Stimulated activated CD4-positive, alpha-beta T cell treated with anti-CD3 and anti-CD28 coated beads, Interleukin-1b, Interleukin-23, amount 100 ng/mL, for 1 hour (primary cell): ENCODE measurements at places on chromosomes 6 and 20.

GRCh38 chr6:168280020-168280898 lies 39.3 kb downstream of the DACT2 start:
- no peak for DNase-seq

- no peak for DNase-seq
These were observed 285.0 kb downstream of the KHDC1L start for GRCh38 chr6:72940265-72940664.

DNA sequence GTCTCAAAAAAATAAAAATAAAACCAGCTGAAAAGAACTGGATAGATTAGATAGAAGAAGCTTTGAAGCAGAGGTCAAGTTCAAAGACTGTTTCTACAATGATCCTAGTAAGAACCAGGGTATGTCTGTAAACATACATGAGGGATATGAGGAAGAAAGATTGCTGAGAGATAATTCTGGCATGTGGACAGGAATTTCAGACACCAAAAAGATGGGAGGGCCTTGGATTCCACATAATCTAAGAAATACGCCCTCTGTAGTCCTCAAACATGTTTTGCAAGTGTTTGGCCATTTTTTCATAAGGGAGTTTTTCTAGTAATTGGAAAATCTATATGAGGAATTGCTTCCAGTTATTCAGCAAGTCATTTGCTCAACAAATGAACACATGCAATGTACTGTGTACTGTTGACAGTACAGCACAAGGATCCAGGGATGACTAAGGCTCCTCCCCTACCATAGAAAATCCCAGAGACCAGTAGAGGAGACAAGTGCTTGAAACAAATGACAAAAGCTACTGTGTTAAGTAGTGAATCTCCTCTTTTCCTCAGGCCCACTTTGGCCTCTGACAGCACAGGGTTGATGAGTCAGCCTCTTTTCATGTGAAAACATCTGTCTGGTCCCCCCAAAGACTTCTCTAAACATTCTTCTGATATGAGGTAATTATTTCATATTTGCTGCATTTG lies 795.9 kb downstream of the MAFB start:
- DNase-seq = no peak

DNA sequence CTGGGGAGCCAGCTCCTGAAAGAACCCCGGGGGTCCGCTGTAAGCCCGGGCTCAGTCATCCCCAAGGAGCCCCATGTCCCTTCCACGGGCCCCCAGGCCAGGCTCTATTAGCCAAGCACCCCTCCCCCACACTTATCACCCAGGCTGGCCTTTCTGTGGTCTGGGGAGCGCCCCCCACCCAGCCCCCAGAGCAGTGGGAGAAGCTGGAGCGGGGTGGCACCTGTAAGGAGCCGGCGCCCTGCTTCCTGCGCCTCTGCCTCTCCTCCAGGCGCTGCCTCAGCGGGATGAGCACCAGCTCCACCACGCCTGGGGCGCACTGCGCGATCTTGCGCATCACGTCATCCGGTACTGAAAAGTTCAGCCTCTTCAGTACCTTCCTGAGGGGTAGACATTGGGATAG lies 2.3 kb downstream of the SPEF1 start:
- DNase-seq = no peak
